ENCODE measurements at places on chromosomes 11 and 22.

DNA sequence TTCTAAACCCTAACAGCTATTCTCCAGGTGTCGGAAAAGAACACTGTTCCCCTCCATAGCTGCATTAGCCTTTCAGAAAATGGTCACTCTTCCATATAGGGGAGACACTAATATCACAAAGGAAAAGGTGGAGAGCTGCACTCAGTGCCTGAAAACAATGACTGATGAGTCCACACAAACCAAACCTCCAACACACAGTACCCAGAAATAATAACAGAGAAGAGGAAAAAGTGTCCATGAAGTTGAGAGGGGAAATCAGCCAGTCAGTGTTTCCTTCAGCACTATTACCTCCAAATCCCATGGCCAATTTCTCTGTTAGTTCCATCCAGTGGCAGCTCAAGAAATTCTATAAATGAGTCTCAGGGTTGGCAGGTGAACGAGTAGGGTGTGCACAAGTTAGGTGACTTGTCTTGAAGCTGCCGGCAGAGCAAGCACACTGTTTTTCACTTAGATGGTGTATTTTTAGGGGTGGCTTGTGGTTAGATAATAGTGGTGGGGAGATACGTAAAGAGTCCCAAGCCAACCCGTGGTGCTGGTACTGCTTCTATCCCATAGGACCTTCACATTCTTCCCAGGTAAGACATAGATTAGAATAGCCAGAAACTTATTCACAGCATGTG is 84.5 kb upstream of the CHRM4 start:
- DNase-seq = no peak

- DNase-seq = no peak
These were observed 90.2 kb downstream of the PLEKHA7 start for GRCh38 chr11:16923987-16924386.

GRCh38 chr11:11532574-11532973 is 89.2 kb downstream of the GALNT18 start:
- no peak for DNase-seq

GRCh38 chr11:61814247-61814957 is 2.4 kb downstream of the FADS1 start:
- DNase-seq = peak; percentile 83

GRCh38 chr22:46068593-46069491 is 81.5 kb upstream of the PPARA start:
- DNase-seq = peak; percentile 5

DNA sequence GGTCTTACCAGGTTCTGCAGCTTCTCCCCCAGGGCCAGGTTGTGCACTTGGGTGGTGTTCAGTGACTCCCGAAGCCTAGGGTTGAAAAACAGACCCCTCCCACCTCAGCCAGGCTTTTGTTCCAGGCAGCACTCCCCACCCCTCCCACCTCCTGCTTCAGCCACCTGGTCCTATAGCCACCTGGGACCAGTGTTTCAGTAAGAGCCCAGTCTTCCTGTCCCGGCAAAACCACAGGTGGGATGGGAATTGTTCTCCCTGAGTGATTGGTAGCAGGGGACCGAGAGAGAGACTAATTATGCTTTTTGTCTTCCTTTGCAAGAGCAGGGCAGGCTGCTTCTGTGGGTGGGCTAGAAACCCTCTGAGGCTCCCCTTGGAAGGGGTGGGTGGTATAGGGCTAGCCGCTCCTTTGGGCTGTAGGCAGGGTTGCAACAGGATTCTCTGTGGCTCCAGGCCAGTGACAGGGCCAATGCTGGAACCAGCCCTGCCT is 8.5 kb upstream of the NAALADL1 start:
- DNase-seq = no peak

GRCh38 chr11:46529095-46529905 is 64.5 kb downstream of the AMBRA1 start:
- no peak for DNase-seq

DNA sequence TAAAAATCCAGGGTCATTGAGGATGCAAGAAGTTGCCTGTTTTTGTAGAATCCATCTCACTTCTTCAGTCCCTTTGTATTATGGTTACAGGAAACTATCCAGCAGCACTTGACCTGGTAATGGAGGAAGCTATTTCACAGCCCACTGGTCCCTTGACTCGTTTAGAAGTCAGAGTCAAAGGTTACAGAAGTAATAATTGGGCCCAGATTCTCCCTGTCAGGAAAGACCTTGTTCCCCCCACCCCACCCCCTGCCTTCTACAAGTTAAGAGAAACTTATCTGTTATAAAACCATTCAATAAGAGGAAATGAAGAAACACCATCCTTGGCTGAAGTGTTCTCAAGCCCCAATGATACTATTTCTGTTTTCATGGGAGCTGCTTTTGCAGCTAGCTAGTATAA is 65.8 kb downstream of the CSTPP1 start:
- DNase-seq = no peak

- no peak for DNase-seq
These were observed 51.5 kb downstream of the ALG9 start for GRCh38 chr11:111819829-111820237.
